ENCODE measurements at places on chromosomes 6 and 20. TPM values are rescaled to one million over a fixed set of nuclear protein-coding genes. Genes with fewer than 3 reads are reported as not detected.

BEND3 gene
- total RNA-seq: 3.8 TPM

FAM83D gene
- total RNA-seq: 0.11 TPM

CRISP3 gene
- not detected for total RNA-seq

DDO gene
- total RNA-seq: 2.7 TPM

PTCHD4 gene
- 0.07 TPM for total RNA-seq

RIMS1 gene
- total RNA-seq: 0.22 TPM

TINAG gene
- total RNA-seq: not detected

ZBTB46 gene
- total RNA-seq: 6.4 TPM

CUL9 gene
- total RNA-seq: 10.9 TPM

NRM gene
- total RNA-seq: 3.9 TPM

UBD gene
- 0.26 TPM for total RNA-seq

- DNase-seq: no peak
Observed at GRCh38 chr6:7144872-7145584, 37.3 kb downstream of the RREB1 start.

DNA sequence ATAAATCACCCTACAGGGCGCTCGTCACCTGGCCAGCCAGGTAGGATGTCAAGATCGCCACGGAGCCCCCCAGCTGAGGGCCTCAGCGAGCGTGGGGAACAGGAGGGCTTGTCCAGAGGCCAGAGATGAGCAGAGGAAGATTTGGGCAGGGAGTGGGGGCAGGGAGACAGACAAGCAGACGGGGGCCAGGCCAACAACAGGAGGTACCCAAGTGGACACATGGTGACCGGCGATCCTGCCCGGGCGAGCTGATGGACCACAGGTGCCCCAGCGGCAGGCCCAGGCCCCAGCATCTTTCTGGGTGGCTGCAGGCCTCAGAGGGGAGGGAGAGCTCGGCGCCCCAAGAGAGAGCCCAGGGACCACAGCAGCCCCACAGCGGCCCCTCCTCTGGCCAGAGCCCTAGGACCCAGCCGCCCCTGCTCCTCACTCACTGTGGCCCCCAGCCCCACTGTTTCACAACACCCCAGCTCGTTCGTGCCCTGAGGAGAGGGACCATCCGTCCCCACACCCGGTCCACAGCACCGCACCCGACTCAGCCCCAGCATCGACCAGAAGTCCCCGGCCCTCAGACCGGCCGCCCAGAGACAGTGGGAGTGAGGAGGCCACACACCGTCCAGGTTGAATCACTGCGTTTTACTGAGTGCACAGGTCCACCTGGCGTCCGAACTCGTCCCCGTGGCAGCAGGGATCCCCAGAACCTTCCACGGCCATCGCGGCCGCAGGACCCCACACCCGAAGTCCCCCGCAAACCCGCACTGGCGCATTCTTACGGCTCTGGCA, 38.6 kb upstream of the CHRNA4 start:
- no peak for DNase-seq

GRCh38 chr20:11676630-11677287, 240.9 kb upstream of the BTBD3 start:
- DNase-seq: peak; percentile 26

- DNase-seq: no peak
Observed at GRCh38 chr20:37837924-37838323, 65.0 kb upstream of the VSTM2L start.

- DNase-seq: no peak
Observed at GRCh38 chr6:49151461-49151860, 311.6 kb downstream of the MMUT start.

DNA sequence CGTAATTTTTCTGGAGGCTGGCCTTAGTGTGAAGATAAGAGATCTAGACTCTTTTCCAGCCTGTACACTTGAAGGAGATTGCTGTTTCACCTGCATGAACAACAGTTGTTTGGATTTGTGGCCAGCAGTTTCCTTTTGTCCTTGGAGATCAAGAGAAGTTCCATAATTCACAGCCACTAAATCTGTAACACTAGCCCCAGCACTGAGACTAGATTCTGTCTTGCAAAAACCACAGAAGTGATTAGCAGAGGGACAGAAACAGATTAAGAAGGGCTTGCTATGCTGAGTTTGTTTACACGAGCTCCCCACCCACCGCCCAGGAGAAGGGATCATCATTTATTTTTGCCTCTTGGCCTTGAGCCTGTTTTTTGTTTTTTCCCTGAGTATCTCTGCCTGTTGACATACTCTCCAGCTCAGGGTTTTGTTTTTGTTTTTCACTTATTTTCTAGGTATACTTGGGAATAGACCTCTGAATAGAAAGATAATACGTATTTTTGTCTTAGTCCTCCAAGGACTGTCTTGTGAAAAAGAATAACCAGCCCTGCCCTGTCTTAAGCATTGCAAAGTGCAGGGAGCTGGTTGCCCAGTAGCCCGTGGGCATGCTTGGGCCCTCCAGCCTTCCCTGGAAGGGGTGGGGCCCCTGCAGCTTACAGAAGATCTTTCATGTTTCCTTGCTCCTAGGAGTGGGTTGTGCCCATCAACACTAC, 93.1 kb upstream of the SOX4 start:
- DNase-seq: no peak

DNA sequence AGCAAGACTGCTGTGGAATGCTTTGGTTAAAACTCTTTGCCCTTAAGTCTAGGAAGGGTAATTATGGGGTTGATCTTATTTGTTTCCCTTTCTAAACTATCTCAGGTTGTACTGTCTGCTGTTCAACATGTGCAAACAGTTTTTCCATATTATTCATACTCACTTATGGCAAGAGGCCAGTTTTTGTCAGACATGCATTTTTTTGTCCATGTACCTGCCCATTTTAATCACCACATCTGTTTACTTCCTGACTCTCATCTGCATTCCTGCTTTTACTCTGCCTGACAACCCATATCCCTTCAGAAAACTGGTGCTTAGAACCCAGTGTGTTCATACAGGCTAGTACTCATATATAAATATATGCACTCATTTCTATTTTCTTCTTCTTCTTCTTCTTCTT, 80.3 kb downstream of the LPA start:
- no peak for DNase-seq

DNA sequence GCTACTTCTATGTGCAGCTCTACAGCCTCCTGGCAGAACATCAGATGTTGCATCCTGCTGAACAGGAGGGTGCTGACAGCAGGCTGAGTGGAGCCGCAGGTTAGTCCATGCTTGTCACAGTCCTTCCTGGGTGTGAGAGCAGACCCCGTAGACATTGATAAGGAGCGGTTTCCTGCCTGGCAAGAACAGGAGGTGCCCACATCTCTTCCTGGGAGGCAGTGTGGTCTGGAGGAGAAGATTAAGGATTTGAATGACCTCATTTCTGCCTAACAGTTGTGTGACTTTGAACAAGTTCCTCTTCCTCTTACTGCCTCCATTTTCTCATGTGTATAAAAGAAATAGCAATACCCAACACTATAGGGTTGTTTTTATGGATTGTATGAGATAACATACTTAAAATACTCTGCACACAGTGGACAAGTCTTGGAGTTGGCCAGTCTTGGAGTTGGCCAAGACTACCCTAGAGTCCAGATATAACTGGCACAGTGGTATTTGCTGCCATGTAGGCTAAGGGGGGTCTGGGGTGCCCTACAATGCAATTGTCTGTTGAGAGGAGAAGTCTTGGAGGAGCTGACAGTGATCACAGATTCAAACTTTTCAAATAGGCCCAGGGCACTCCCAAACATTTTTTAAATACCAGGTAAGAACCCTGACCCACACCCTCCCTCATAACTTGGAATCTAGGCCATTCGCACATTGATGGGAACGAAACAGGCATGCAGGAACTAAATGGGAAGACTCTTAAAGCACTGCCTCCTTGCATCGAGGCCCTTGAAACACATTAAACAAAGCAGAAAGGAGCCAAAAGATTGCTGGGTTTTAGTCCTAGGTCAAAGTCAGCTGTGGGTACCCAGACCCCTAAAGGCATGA, 32.6 kb upstream of the TBC1D7 start:
- DNase-seq: no peak

- DNase-seq: no peak
Observed at GRCh38 chr6:79617518-79617941, 13.6 kb upstream of the SH3BGRL2 start.

DNA sequence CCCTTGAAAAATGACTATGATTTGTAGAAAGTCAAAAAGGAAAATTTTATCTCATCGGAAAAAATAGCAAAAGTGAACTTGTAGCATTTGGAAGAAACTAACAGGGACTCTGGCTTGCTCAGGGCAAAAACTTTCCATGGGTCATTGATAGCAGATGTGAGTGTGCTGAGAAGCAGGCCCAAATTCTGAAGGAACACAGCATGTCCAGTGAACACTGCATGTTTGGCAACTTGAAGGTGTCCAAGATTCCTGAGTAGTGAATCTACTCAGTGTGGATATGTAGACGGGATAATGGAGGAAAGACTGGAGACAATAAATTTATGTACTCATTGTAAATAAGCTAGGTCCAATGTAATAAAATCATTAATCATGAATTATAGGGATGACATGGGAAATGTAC, 8.2 kb downstream of the SLC17A2 start:
- no peak for DNase-seq

GRCh38 chr6:149423964-149424440, 23.9 kb downstream of the SUMO4 start:
- DNase-seq: no peak

DNA sequence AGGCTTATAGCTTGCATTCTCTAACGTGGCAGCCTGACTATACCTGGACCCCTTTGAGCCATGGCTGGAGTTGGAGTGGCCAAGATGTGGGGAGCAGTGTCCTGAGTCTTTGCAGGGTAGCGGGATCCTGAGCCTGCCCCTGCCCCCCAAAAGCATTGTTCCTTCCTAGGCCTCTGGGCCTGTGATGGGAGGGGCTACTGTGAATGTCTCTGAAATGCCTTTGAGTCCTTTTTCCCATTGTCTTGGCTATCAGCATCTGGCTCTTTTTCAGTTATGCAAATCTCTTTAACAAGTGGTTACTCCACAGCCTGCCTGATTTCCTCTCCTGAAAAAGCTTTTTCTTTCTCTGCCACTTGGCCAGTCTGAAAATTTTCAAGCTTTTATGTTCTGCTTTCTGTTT, 17.0 kb upstream of the PRL start:
- DNase-seq: no peak

DNA sequence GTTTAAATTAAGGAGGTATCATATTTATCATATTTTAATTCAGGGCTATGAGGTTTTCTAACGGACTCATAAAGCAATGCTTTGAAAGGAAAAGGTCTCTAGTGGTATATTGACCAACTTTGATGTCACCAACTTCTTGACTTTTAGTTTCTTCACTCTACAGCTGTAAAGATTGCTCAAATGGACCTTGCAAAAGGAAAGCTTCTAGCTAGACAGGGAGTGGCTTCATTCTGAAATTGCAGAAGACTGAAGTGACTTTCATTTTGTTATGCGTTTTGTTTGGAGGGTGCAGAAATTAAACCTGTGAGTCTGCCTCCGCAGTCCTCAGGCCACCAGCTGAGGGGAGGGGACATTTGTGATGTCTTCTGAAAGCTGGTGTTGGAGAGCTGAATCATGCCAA, 95.7 kb downstream of the SLC24A3 start:
- DNase-seq: no peak

DNA sequence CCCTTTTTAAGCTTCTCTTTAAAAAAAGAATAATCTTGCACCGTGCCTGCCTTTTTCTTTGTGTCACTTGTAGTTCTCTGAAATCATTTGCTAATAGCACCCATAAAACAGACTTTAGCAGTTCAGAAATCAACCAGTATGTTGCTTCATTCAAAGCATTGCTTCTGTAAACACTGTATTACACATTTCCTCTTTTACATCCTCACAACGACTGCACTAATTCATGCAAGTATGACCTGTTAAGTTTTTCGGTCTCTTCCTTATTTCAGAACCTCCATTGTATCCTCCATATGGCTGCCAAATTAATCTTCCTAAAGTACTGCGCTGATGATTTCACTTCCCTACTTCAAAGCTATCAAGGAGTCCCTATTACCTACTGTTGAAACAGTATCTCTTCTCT, 142.9 kb upstream of the RNF217 start:
- no peak for DNase-seq

GRCh38 chr20:44800391-44801046, 9.8 kb downstream of the RIMS4 start:
- no peak for DNase-seq

GRCh38 chr6:156190270-156190669, 586.9 kb upstream of the ARID1B start:
- no peak for DNase-seq

GRCh38 chr20:61667056-61667792, 398.5 kb downstream of the TAF4 start:
- no peak for DNase-seq

- DNase-seq: no peak
Observed at GRCh38 chr20:38799203-38799602, 6.3 kb upstream of the PPP1R16B start.

DNA sequence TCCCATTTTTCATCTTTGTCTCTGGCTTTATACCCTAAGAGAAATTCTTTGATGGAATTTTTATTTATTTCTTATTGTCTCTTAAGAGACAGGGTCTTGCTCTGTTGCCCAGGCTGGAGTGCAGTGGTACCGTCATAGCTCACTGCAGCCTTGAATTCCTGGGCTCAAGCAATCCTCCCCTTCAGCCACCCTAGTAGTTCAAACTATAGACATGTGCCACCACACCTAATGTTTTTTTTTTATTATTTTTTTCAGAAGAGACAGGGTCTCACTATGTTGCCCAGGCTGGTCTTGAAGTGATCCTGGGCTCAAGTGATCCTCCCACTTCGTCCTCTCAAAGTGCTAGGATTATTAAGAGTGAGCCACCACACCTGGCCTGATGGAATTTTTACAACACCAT, 40.5 kb downstream of the FKBP5 start:
- no peak for DNase-seq

- no peak for DNase-seq
Observed at GRCh38 chr6:53979468-53980067, 131.7 kb upstream of the MLIP start.
